ENCODE measurements at places on chromosomes 5 and 9. TPM values are rescaled to one million over a fixed set of nuclear protein-coding genes. Genes with fewer than 3 reads are reported as not detected.

- no peaks in the 10 kb centered on the region for H3K36me3 ChIP-seq
- peak; percentile 6 for DNase-seq
- H3K4me3 ChIP-seq, result no peak overlapping the region
- no peak overlapping the region for H3K27ac ChIP-seq
- H3K27me3 ChIP-seq, result no peaks in the 10 kb centered on the region
- no peaks in the 10 kb centered on the region for H3K4me1 ChIP-seq
These were observed 15.9 kb upstream of the CDKN2AIPNL start for GRCh38 chr5:134427540-134428041.

Gene KIF24
- total RNA-seq, result 0.37 TPM

Gene CDX1
- total RNA-seq, result not detected

Gene ANKRD18A
- not detected for total RNA-seq

Gene CAST
- total RNA-seq, result 411 TPM

DNA sequence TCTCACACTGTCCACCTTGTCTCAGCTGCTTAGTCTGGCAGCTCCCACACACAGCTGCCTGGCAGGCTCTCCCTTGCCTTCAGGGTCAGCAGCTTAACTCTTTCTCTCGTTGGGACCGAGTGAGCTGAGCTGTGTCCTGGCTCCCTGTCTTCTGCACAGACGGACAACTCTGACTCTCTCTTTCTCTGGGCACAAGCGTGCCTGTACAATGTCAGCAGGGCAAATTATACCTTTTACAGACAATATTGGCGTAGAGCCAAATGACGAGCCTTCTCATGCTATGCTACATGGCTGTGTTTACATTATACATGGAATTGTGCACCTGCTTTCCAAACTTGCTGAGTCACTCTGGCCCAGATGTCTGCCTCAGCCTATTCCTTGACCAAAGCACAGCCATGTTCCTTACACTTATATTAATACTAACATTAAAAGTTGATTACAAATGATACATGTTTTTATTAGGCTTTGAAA lies 188.6 kb downstream of the CYLC2 start:
- H3K4me1 ChIP-seq, result peaks cover 3% of the 10 kb centered on the region
- H3K36me3 ChIP-seq, result no peaks in the 10 kb centered on the region
- no peak overlapping the region for H3K4me3 ChIP-seq
- H3K27ac ChIP-seq, result no peak overlapping the region

Gene FCN2
- not detected for total RNA-seq

- no peak overlapping the region for H3K4me3 ChIP-seq
- DNase-seq, result no peak
- no peaks in the 10 kb centered on the region for H3K27me3 ChIP-seq
- no peaks in the 10 kb centered on the region for H3K36me3 ChIP-seq
- H3K4me1 ChIP-seq, result peaks cover 19% of the 10 kb centered on the region
These were observed 40.9 kb downstream of the VLDLR start for GRCh38 chr9:2662496-2662895.

Gene SEMA6A
- total RNA-seq, result 7.6 TPM

Gene ORM2
- not detected for total RNA-seq

GRCh38 chr5:66757834-66758371 lies 161.7 kb downstream of the MAST4 start:
- no peak overlapping the region for H3K27ac ChIP-seq
- no peaks in the 10 kb centered on the region for H3K4me1 ChIP-seq
- no peak for DNase-seq

GRCh38 chr5:117649821-117650220 lies 1075.2 kb upstream of the SEMA6A start:
- H3K27ac ChIP-seq, result no peak overlapping the region
- H3K4me1 ChIP-seq, result no peaks in the 10 kb centered on the region
- no peaks in the 10 kb centered on the region for H3K27me3 ChIP-seq

DNA sequence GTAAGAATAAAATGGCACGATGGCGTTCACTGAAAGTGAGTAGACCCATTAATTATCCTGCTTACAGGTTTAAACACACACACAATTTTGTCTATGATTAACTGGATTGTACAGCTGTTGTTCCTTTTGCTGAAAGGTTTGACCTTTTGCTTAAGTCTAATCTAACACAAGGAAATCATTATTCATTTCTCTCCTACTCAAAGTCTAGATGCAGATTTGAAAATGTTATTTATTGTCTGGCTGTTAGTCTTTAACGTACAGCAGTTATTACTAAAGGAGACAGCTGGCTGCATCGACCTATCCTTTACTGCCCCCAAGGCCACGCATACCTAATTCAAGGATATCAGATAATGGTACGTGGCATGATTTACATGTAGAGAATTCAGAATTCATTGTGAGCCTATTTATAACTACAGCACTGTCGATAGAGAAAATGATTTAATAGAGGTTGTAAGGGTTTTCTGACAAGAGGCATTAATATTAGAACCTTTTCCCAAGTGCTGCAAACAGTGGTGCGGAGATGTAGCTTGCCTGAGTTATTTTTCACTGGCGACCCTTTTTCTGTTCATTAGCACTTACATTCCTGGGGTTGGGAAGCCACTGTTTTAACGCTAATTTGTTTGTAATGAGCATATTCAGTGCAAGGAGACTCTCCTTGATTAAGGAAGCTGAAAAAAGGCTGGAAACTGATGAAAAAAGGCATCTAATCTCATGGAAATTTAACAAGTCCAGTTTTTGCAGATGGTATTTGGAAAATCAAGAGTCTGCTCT lies 368.4 kb upstream of the GRAMD2B start:
- no peaks in the 10 kb centered on the region for H3K27me3 ChIP-seq
- H3K4me1 ChIP-seq, result no peaks in the 10 kb centered on the region
- no peak overlapping the region for H3K4me3 ChIP-seq
- H3K27ac ChIP-seq, result no peak overlapping the region
- no peaks in the 10 kb centered on the region for H3K36me3 ChIP-seq

GRCh38 chr9:77983320-77983662 lies 48.3 kb downstream of the GNAQ start:
- no peak overlapping the region for H3K4me3 ChIP-seq
- no peak for DNase-seq
- H3K27me3 ChIP-seq, result no peaks in the 10 kb centered on the region
- peaks cover 24% of the 10 kb centered on the region for H3K4me1 ChIP-seq
- no peak overlapping the region for H3K27ac ChIP-seq

GRCh38 chr5:59786334-59786805 lies 107.2 kb downstream of the PDE4D start:
- no peak overlapping the region for H3K27ac ChIP-seq
- H3K27me3 ChIP-seq, result no peaks in the 10 kb centered on the region
- no peak overlapping the region for H3K4me3 ChIP-seq
- H3K4me1 ChIP-seq, result peaks cover 7% of the 10 kb centered on the region
- no peaks in the 10 kb centered on the region for H3K36me3 ChIP-seq

DNA sequence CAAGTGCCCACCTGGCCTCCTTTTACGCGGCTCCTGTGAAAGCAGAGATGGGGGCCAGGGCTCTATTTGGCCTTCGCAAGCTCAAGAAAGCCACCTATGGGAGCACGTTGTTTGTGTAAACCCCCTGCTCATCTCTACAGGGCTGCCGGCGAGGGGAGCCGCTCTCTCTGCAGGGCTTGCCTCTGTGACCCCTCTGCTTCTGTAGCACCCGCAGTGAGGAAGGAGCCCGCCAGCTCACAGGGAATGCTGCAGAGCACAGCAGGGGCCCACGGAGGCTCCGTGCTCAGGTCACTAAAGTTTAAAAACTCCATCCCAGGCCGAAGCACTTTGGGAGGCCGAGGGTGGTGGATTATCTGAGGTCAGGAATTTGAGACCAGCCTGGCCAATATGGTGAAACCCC lies 376.8 kb downstream of the IRX2 start:
- H3K27me3 ChIP-seq, result no peaks in the 10 kb centered on the region
- no peak for DNase-seq

GRCh38 chr5:115657881-115658233 lies 32.0 kb upstream of the TMED7 start:
- H3K36me3 ChIP-seq, result no peaks in the 10 kb centered on the region
- no peak overlapping the region for H3K4me3 ChIP-seq
- no peak overlapping the region for H3K27ac ChIP-seq
- no peaks in the 10 kb centered on the region for H3K4me1 ChIP-seq
- DNase-seq, result no peak
